ENCODE measurements at places on chromosomes 1 and 21. TPM values are rescaled to one million over a fixed set of nuclear protein-coding genes. Genes with fewer than 3 reads are reported as not detected.

DNA sequence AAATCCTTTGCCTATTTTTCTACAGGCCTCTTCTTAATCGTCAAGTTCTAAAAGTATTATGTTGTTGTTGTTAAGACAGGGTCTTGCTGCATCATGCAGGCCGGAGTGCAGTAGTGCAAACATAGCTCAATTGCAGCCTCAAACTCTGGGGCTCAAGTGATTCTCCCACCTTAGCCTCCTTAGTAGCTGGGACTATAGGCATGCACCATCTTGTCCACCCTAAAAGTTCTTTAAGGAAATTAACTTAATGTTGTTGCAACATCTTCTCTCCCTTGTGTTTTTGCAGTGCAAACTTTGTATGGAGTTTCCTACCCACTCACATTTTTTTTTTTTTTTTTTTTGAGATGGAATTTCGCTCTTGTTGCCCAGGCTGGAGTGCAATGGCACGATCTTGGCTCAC lies 4.1 kb upstream of the VHLL start:
- no peak for DNase-seq

SH3D21 gene
- 18.4 TPM for polyA plus RNA-seq

HNRNPU gene
- 452 TPM for polyA plus RNA-seq

GRCh38 chr1:22827666-22828483 lies 117.2 kb downstream of the EPHB2 start:
- DNase-seq: no peak

GRCh38 chr1:222547944-222548671 lies at the start of gene HHIPL2:
TSS of gene HHIPL2 (minus strand) at chr1:222548104. CDS start at chr1:222548044, 60 bp downstream.
- DNase-seq: no peak

DNA sequence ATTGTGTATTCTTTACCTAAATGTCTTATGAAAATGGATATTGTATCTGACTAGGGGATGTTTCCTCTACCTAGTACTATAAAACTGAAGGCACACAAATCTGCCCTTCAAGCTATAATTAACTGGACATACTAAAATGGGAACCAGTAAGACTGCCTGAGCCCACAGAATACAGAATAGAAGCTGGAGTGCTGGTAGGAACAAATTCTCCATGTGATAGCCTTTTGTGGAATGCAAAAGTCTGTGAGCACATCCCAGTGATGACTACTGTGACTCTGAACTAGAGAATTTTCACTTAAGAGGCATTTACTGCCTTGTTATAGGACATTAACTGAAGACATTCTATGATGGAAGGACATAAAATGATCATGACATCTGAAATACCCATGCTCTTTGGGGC lies 30.3 kb downstream of the KIFAP3 start:
- DNase-seq: no peak

S100A12 gene
- polyA plus RNA-seq: 1.3 TPM

DNA sequence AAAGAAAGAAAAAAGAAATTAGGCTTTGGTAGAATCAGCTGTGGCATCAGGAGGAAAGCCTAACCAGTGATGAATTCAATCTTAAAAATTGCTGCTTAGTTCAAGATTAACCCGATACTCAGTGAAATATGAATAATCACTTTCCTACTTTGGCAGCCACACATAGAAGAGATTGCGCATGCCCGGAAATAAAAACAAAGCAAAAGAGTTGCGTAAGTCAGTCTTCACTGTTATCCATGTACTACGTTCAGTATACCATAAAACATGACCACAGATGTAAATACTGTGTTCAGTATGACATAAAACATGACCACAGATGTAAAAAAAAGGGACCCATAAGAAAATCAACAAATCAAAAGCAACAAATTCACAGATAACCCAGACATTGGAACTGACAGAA lies 19.2 kb downstream of the CD1D start:
- DNase-seq: peak; percentile 29

- DNase-seq: no peak
Observed at GRCh38 chr1:42392255-42392654, 11.7 kb downstream of the RIMKLA start.

GRCh38 chr1:234132795-234133194 lies 228.3 kb downstream of the SLC35F3 start:
- DNase-seq: no peak

PCAT6 gene
- polyA plus RNA-seq: 1.4 TPM

TNN gene
- polyA plus RNA-seq: 2.1 TPM

COL24A1 gene
- 29.8 TPM for polyA plus RNA-seq

NOL9 gene
- polyA plus RNA-seq: 22.5 TPM

DNA sequence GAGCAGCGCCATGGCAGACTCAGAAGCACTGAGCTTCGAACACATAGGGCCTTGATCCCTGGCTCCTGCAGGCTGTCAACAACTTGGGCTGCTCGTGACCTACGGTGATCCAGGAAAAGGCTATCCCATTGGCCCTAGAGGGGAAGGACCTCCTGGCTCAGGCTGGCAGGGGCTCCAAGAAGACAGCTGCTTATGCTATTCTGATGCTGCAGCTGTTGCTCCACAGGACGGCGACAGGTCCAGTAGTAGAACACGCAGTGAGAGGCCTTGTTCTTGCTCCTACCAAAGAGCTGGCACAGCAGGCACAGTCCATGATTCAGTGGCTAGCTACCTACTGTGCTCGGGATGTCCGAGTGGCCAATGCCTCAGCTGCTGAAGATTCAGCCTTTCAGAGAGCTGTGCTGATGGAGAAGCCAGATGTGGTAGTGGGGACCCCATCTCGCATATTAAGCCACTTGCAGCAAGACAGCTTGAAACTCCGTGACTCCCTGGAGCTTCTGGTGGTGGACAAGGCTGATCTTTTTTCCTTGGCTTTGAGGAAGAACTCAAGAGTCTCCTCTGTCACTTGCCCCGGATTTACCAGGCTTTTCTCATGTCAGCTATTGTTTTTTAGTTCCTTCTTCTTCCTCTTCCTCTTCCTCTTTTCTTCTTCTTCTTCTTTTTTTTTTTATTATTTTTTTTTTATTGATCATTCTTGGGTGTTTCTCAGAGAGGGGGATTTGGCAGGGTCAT lies 18.9 kb downstream of the ITLN2 start:
- DNase-seq: no peak

TFAP2E gene
- polyA plus RNA-seq: 3.2 TPM

DNA sequence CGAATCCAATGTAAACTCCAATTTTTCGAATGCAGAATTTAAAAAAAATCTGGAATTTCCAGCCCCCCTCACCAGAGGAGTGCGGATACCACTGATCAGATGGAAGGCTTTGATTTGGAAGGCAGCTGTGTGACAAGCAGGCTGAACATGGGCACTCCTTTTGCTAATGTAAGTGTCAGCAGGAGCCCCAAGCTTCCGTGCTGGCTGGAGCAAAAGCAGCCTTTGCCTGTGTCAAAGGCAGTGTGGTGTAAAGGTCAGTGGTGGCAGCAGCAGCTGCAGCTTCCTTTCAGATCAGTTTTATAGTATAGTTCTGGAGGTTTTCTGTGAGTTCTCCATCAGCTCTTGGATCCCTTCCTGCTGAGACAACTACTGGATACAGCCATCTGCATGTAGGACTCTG lies 259.9 kb downstream of the CTH start:
- no peak for DNase-seq

CA14 gene
- polyA plus RNA-seq: 4.5 TPM

DNA sequence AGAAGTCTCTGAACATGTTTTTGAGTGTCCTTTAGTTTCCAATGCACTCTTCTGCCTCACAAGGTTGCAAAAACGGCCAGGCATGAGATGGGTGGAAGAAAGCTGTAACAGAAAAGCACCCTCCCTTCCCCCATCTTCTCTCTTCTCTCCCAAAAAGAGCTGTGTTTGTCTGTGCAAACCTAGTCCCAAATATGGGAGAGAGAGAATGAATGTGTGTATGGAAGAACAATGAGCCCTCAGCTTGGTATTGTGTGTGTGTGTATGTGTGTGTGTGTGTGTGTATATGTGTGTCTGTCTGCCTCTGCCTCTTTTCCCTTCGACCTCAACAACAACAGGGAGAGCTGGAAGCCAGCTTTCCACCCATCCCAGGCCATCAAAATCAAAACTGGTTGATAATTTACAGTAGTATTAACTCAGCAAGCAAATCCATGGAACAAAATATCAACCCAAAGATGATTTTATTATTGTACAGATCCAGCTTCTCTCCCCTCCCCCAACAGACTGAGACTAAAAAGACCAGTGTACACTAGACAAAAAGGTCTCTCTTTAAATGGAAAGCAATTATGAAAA lies 1.8 kb downstream of the RERE start:
- DNase-seq: no peak

DNA sequence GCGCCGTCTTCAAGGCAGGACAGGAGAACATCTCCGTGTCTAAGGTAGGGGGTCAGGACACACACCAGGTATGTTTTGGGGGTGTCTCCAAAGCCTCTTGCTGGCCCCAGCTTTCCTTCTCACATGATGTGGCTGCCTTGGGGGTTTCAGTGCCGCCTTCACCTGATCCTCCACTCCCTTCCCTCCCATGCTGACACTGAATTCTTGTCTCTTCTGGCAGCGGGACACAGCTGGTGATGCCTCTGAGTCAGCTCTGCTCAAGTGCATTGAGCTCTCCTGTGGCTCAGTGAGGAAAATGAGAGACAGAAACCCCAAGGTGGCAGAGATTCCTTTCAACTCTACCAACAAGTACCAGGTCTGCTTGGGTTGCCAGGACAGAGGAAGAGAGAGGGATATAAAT lies 13.5 kb downstream of the ATP1A2 start:
- no peak for DNase-seq

GRCh38 chr1:205447457-205448341 lies 8.1 kb downstream of the BLACAT1 start:
- no peak for DNase-seq

DNA sequence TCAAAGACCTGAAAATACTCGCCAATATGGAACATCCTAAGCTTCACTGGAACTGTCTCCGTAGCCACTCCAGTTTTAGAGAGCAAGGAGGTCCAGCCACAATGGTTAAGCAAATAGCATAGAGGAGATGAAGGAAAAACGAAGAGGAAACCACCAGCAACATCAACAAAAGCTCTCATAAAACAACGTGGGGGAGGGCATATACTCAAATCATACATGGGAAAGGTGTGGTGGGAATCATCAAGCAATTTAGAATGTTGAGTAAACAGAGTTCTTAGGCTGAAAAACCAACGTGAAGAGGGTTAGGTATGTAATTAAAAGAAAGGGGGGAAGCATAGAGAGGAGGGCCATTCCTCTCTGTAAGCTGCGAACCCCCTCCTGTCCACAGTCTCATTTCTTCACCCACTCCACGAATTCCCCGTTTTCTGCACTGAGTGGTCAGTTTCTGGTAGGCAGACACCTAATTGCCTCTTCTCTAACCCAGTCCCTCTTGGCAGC lies 1.0 kb downstream of the TMEM59 start:
- peak; percentile 5 for DNase-seq

TENT5C gene
- polyA plus RNA-seq: 23.0 TPM

DNA sequence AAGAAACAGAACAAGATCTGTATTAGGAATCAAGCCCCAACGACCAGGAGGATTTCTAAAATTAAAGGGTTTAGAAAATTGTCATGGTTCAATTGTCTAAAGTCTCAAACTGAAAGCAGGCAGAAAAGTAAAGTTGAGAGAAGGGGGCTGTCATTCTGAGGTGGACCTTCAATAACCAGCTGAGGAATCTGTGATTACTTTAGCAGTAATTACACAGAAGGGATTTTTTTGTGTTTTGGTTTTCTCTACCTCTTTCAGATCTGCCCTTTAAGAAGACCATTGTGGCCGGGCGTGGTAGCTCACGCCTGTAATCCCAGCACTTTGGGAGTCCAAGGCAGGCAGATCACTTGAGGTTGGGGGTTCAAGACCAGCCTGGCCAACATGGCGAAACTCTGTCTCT lies 17.4 kb downstream of the AIDA start:
- no peak for DNase-seq

HPCAL4 gene
- 0.16 TPM for polyA plus RNA-seq

GRCh38 chr1:203570805-203571204 lies 55.8 kb upstream of the ATP2B4 start:
- DNase-seq: no peak

SMAP2 gene
- polyA plus RNA-seq: 23.5 TPM

CLCA4 gene
- polyA plus RNA-seq: not detected

Data from right lung (tissue), 10 donors.